ENCODE measurements at places on chromosomes 2 and 18.

GRCh38 chr2:218028562-218029348 lies 26.0 kb upstream of the TNS1 start:
- DNase-seq, result no peak

GRCh38 chr2:159710601-159711180 lies 1.6 kb upstream of the MARCHF7 start:
- DNase-seq, result no peak

DNA sequence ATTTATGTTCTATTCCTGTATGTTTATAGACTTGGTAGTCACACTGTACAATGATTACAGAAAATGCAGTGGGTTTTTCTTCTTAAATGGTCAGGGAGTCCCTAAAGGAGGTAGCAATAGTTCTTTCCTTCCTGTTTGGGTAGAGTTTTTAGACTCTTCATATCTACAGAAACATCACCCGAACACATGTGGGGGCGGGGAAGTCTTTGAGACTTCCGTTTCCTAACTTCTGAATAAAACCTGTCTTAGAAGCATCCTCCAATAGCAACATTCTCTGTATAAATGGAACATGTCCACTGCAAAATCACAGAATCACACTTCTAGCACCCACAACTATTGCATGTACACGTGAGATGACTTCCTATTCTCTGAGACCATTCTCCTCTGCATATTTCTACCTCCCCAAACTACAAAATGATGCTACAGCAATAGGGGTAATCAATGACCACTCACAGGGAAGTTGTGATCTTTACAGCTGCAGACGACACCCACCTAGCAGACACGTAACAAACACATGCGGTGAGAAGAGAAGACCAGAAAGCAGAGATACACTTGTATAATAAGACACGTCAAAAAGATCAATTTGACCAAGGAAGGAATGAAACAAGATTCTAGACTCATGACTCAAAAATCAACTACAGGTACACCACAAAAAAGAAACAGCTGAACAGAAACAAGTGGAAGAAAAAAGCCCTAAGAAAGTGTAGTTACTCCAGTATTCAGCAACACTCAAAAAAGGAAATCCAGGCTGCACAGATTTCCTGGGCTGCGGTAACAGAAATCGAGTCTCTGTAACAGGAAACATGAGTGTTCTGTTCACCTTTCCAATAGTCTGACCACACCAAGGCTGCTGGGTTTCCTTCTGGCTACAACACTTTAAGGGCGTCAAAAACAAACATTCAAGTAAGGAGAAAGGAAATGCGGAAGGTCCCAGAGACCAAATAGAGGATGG lies 120.4 kb downstream of the ZNF516 start:
- no peak for DNase-seq

DNA sequence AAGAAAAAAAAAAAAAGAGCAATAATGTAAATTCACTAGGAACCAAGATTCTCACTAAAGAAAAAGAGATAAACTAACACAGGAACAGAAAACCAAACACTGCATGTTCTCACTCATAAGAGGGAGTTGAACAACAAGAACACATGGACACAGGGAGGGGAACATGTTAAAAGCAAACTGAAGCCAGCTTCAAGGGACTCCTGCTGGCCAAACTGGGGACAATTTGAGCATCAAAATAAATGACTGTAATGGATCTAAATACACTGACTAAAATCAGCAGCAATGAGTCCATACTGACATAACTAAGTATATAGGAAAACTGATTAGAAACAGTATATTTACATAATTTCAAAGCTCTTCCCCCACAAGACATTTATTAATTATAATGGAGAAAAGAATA lies 73.0 kb downstream of the FARSB start:
- DNase-seq, result peak; percentile 7

GRCh38 chr2:115105966-115106365 lies 663.5 kb downstream of the DPP10 start:
- no peak for DNase-seq

DNA sequence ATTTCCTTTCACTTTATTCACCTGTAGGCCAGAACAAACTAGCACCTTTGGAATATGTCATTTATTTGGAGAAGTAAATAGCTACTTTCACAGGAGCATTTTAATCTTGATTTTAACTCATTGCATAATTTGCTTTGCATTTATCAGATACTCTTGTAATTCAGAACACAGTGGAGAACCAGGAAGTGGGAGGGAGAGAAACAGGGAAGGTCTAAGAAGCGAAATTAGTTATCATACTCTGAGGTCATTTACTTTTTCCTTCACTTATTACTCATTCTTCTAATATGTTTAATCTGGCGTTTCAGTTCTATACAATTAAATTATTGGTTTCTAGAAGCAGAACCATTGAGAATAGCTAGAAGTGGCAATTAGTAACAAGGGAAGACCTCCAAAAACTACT lies 20.7 kb downstream of the RBM44 start:
- no peak for DNase-seq

DNA sequence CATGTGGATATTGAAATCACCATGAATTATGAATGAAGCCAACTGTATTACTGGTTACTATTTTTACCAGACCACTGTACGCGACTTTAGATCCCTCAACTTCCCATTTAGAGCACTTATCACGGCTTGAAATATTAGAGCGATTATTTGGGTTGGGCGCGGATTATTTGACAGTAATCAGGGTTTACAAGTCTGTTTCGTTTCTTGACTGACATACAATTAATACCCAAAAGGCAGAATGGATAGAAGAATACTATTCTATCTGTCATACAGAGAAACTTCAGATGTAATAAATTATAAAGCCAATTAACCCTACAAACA lies 496 bp upstream of the NAPG start:
- DNase-seq, result no peak

- peak; percentile 82 for DNase-seq
Measured at GRCh38 chr2:86747711-86748639, 27.9 kb downstream of the RMND5A start.

DNA sequence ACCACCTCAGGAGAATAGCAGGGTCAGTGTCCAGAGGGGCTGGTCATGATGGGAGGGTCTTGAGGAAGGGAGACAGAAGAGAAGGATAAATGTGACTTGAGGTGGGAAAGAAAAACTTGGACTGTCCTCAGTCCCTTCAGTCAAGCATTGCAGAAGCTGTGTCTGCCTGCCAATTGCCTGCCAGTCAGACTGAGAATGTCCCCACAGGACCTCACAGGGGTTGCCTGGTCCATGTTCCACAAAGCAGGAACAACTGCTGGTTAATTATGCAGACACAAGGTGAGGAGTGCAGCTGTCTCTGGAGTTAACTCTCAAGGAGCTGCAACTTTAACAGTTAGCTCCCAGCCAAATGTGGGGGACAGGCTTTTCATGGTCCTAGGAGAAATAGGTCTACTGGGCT lies 75.7 kb downstream of the TRIM43 start:
- DNase-seq, result no peak

DNA sequence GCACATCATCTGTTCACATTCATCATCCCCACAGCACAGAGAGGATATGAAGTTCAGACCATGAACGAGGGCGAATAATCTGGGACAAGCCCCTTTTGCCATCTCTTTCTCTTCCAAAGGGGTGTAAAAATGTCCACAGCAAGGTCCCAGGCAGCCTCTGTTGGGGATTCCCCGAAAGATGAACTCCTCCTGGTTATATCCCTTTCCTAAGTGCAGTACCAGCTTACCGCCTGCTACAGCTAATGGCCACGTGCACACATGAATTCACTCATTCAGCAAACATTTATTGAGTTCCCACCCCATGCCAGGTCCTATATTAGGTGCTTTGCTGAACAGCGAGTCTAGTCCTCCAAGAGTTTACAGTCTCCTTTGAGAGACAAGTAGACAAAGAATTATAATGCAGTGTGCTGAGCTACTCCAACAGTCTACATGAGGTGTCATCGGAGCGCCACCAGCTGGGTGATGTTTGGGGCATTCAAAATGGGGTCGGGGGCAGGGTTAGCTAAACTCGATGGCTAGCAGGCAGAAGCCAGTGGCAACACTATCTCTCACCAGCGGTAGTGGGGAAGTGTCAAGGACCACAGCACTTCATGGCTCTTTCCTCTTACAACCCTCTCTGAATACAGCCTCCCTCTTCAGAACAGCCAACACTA lies 228.9 kb downstream of the TMEM163 start:
- DNase-seq, result no peak

DNA sequence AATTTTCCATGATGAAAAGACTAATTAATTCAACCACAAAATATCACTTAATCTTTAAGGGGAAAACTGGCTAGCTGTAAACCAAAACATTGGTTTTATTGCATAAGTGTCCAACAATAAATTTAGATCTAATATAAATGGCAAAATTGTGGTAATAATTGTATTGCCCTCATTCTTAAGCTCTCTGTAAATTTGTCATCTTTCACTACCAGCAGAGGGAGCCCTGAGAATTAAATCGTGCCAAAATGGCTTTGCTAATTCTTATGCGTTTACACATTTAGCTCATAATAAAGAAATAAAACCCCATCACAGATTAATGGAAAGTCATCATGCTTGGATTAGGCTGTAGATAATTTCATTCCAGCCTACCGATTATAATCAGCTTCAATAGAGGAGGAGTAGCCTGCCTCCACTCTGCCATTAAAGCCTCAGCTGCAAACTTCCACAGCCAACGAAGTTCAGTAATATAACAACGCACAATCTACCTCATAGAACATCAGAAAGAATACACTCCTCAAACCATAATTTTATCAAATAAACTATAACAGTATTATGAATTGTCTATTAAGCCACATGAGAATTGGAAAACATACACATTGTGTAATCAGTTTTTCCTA lies 70.0 kb upstream of the ATP5MC3 start:
- peak; percentile 34 for DNase-seq

GRCh38 chr2:65507102-65508069 lies 75.0 kb upstream of the SPRED2 start:
- DNase-seq, result no peak

GRCh38 chr18:38198956-38199355 lies 633.4 kb upstream of the CELF4 start:
- no peak for DNase-seq

DNA sequence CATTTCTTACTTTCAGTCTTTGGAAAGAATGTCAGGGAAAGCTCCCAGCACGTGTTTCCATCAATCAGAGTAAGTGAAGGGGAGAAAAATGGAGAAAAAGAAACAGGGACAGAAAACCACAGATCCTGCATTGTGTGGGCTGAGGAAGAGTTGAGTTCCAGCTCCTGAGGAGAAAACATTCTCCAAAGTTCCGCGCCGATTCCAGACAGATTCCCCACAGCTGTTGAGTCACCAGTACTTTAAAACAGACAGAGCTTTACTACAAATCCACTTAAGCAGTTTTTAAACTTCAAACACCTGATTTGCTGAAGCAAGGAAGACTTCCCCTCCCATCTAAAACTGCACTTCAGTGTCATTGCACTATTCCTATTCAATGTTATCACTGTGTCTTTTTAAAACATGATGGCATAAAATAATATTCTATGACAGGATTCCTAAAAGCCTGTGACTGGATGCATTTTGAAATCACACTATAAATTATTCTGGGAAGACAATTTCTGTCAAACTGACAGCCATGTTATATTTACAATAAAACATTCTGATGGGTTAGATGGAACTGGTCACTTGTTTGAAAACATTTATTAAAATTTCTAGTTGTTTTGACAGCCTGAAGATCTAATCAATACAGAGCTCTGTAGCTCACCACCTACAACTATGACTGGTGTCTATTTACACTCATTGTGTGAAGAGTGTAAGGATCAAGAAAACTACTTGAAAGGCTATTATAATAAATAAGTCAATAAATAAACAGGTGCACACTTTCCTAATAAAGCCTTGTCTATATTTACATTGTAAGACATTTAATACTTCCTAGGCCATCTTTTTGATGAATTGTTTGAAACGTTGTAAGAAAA lies 40.9 kb downstream of the TCF4 start:
- peak; percentile 12 for DNase-seq

GRCh38 chr2:31578316-31578715 lies 2.4 kb downstream of the SRD5A2 start:
- no peak for DNase-seq

DNA sequence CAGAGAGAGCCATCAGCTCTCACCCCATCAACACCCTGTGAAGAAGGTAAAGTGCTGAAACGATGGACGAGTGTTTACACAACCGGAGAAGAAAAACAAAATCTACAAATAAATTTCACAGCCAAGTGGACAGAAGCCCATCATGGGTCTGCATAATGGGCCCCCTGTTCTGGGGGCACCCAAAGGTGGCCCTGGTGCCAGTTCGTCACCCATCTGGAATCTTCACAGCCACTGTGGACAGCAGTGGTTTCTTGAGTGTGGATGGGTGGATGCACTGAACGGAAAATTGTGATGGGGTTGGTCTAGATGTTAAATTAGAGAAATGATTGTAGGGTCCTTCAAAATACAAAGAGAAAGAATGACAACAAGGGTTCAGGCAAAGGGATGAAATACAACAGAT lies 38.8 kb downstream of the ANKMY1 start:
- DNase-seq, result no peak

DNA sequence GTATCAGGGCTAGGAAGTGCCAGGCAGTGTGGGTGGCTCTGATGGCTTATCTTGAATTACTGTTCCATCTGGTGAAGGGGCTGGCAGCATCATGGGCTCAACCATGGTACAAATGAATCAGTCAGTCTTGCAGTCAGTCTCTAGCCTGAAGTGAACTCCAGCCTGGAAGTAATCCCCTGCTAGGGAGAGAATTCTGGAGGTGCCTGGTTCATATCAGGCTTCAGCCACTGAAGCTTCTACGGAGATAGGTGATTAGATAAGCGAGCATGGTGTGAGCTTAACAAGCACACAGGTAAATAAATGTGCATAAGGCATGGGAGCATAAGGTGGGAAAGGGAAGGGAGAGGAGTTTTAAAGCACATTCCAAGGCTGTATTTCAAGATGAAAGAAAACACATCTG lies 541.7 kb downstream of the MBD2 start:
- DNase-seq, result no peak

- DNase-seq, result no peak
Measured at GRCh38 chr2:197706839-197707207, 1.7 kb downstream of the MARS2 start.

GRCh38 chr2:70498054-70498453 lies 55.6 kb downstream of the TGFA start:
- DNase-seq, result no peak

DNA sequence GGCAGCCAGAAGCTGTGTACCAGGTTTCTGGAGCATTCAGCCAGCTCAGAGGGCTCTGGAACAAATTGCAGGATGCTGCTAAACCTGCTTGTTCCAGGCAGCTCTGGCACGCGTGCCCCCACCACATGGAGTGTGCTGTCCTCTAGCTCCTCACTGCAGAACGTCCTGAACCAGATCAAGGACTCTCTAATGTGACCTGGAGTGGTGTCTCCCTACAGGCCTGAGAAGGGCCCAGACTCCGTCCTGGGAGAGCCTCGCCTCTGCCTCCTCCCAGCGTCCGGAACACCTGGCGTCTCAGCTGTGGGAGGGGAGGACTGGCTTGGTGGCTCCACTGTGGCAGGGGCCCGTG lies 115.6 kb upstream of the GPC1 start:
- DNase-seq, result no peak
